ENCODE measurements at places on chromosomes 4 and X.

- no peak for DNase-seq
These were observed 425.1 kb downstream of the RAB28 start for GRCh38 chr4:13059019-13059418.

- DNase-seq = no peak
These were observed 31.7 kb downstream of the AGA start for GRCh38 chr4:177410566-177410965.

DNA sequence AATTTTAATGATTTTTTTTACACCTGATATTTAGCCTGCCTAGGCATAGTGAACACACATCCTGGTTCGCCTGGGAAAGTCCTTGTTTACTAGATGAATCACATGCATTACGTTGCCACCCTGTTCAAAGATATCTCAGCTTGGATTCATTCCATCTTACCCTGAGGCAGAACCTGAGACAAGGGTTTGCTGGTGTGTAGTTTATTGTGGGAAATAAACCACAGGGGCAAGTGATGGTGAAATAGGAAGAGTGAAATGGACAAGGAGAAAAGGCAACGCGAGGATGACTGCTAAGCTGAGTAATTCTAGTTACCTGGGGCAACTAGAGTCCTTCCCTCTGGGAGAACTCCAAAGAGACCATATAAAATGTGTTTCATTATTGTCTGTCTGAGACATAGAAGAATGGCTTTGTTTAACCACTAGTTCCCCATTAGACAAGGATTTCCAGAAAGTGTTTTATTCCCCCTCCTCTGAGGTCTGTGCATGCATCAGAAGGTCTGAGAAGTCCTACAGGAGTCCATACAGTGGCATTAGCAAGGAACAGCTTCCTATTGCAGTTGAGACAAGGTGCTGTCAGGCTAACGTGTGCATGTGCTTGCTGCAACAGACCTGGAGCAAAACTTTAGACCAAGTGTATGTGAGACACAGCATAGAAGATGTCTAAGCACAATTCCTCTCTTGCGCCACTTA lies 797.3 kb upstream of the FRG1 start:
- no peak for DNase-seq

GRCh38 chrX:47661539-47661938 lies 2.6 kb upstream of the UXT start:
- no peak for DNase-seq

DNA sequence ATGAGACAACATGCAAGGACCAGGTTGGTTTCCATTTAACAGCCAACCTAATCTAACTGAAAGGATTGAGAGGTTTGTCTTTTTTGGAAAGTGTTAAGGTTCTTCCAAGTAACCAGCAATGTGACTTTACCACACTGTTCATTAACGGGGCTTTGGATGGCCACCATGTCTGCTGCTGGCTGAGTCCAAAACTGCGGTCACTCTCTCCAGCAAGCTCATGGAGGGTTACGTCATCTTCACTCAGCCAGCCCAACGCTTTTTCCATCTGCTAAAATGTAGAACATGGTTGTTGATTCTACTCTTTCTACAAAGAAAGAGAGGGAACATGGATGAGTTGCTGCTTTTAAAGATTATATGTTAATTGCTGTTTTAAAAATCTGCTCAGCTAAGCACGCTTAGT lies 11.0 kb downstream of the PKD2 start:
- no peak for DNase-seq

DNA sequence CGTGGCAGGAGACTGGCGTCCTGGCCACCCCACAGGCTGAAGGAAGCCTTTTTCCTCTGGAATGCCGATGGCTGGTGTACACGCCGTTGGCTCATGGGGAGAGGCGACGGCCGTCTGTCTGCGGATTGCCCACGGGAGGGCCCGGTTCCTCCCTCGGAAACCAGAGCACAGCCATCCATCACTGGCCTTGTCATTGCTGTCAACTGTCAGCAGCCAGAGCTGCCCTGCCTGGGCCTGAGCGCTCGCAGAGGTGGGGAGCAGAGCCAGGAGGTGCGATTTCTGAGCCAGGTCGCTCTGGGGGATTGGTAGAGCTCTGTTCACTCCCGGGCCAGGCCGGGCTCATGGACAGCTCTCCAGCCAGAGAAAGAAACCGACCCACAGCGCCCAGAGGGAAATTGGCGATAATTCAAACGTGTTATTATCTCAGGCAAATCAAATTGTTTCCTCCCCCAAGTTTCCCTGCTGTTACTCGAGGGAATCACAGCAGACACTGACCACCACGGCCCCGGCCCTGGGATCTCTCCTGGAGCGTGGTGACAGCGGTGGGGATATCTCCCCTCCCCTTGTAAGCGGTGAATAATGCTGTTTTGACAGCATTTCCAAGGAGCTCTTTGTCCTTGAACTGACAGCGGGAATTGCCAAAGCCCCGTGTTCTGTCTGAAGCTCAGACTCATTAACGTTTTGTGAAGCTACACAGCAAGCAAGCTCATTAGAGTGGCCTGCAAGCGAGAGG lies 220.9 kb upstream of the PSAPL1 start:
- peak; percentile 85 for DNase-seq

GRCh38 chr4:63921561-63921960 lies 487.7 kb downstream of the TECRL start:
- no peak for DNase-seq

DNA sequence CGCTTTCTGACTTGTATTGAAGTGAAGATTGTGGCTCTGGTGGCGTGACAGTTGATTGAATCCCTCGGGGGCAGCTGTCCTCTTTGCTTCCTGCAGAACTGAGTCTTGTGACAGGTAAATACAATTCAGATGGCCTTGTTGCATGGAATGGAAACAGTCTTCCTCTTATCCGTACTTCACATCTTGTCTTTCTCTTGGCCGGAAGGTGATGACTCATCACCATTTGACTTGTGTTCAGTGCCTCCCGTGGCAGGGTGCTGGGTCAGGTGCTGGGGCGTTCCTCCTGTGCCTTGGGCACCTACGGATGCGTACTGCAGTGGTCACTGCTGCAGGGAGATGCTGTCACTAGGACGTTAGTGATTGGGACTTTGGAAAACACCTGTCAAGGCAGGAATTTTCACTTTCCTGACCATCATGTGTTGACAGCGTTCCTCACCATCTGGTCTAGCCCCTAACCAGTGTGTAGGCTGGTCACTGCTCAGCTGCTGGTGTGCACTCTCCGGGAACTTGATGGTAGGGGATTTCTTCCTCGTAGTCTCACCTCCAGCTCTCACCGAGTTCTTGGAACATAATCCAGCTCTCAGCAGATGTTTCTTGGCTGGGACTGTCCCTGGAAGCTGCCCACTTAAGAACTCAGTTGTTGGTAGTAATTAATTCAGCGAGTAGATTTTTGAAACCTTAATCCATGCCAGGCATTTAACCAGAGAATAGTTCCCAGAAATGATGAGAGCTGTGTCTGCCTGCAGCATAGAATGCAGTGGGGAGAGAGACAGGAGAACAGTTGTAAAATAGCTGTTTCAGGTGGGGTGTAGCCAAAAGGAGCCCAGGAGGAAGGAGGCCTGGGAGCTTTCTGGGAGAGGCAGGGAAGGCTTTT lies 7.2 kb downstream of the TBC1D14 start:
- DNase-seq = no peak

GRCh38 chrX:119693996-119694451 lies 1.1 kb upstream of the SEPTIN6 start:
- no peak for DNase-seq

- DNase-seq = peak; percentile 8
These were observed 92.9 kb downstream of the EGF start for GRCh38 chr4:110005461-110006056.

GRCh38 chr4:55524844-55525571 lies 21.7 kb downstream of the CLOCK start:
- no peak for DNase-seq

GRCh38 chr4:173370130-173370476 lies 651 bp upstream of the SAP30 start:
- DNase-seq = no peak

DNA sequence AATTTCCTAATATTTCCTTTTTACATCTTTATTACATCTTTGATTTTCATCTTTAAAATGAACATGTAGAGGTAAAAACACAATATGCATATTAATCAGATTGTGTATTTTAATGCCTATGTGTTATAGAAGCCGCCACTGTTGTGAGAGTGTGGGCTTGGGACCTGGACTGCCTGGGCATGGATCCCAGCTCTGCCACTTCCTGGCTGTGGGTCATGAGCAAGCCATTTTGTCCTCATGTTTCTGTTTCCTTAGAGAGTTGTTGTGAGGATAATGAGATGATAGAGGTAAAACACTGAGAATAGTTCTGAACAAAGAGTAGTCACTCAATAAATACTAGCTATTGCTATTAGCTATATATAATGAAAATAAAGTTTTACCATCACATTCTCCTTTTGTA lies 38.4 kb upstream of the SCOC start:
- no peak for DNase-seq

Data from GDM1 (cell line).